ENCODE measurements at places on chromosomes 1 and 21.
A peak's percentile ranks its signal among the peaks of the same experiment; 100 is the strongest.

DNA sequence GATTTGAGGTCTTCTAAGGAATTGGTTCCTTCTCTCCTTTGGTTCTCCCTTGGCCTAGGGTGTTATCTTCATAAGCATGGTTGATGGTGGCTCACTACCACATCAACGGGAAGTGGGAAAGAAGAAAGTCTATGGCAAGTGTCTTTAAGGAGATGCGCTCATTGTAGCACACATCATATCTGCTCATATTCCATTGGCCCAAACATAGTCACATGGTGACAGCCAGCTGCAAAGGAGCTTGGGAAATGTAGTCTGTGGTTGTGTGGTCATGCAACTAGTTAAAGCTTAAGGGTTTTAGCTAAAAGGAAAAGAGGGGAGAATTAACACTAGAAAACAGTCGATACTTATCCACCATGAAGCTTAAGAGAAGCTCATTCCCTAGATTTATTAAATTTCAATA lies 11.4 kb upstream of the MRPS6 start:
- DNase-seq: no peak

- no peak for DNase-seq
These were observed 8.9 kb upstream of the LEMD1 start for GRCh38 chr1:205430696-205431305.

- DNase-seq: no peak
These were observed 109.8 kb downstream of the PBX1 start for GRCh38 chr1:164668491-164669400.

DNA sequence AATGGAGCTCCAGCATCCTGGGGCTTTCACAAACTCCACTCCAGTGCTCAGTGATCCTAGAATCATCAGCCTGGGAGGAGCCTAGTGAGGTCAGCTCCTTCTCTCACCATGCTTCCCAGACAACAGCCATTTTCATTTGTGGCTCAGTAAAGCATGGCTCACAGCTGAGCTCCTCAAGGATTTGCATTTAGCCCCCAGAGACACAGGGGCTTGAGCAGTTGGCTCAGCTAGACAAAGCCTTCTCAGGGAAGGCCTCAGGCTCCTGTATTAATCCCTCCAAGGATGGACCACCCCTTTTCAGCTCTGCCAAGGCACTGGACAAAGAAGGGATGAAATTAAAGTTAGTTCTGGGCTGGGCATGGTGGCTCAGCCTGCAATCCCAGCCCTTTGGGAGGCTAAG lies 39.5 kb downstream of the ERI3 start:
- no peak for DNase-seq

DNA sequence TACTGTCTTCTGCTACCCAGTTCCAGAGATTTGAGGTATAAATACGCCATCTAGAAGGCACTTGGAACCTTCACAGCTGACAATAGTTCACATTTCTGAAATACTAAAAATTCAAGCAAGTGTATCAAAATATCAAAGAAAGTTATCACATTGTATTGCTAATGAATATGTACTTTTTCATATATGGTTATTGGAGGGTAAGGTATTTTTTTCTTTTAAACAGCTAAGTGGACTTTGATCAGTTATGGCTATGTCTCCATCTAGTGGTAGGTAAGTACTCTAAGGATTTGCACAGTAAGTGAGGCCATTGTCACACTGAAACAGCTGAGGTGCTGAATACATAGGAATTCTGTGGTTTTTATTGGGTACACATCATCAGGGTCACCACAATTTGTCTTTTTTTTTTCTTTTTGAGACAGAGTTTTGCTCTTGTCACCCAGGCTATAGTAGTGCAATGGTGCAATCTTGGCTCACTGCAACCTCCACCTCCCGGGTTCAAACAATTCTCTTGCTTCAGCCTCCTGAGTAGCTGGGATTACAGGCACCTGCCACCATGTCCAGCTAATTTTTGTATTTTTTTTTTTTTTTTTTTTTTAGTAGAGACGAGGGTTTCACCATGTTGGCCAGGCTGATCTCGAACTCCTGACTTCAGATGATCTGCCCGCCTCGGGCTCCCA lies 49.1 kb upstream of the CR2 start:
- peak; percentile 72 for DNase-seq

DNA sequence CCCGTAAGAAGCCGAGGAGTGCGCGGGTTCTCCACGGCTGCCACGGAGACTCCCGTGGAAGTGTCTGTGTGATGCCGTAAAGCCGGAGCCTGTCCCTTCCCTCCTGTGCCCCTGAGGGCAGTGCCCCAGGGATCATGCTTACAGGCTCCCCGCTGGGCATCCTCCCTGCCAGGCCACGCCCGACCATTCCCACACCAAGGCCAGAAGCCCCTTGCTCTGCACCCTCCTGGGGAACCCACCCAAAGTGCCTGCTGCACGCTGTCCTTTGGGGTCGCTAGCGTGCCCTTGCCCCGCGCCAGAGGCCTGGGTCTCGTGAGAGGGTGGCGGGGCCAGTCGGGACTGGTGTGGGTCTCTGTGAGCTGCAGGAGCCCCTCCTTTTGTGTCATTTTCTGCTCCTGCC lies 228.5 kb upstream of the C1orf174 start:
- no peak for DNase-seq

DNA sequence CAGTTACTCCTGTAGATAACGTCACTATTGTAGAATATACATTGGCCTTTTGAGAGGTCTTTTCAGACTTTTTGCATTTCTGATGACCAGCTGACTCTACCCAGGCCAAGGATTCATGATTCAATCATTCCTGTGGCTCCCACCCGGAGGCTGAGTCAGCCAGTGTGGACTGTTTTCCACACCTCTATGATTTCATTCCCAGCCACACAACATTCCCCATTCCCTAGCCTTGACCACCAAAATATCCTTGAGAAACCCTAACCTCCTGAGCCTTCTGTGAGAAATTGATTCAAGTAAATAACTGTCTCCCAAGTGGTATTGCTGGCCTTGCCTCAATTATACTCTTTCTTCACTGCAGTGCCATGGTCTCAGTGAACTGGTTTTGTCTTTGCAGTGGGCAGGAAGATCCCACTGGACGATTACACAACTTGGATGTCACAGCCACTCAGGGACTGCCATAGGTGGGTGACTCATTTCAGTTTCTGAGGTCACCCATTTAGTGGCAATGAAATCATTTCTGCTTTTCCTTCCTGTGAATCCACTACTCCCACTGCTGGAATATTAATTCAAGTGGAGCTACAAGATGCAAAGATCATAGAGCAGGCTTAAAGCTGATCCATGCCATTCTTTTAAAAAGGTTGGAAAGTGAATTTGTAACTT lies 518.6 kb upstream of the ZP4 start:
- no peak for DNase-seq

- DNase-seq: no peak
These were observed 110.5 kb downstream of the GLIS1 start for GRCh38 chr1:53628286-53628955.

DNA sequence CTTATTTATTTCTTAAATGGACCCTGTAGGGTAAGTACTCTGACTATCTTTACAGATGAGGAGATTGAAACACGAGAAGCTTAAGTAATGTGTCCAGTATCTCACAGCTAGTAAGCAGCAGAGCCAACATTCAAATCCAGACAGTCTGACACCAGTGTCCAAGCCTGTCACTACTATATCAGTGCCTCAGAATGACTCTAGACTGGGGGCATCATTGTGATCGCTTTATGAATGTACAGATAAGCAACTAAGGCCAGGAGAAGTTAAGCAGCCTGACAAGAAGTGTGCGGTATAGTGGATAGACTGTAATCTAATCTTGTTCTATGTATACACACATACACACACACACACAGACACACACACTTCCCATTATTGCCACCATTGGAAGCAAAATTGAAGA lies 158.7 kb downstream of the NTNG1 start:
- DNase-seq: no peak

DNA sequence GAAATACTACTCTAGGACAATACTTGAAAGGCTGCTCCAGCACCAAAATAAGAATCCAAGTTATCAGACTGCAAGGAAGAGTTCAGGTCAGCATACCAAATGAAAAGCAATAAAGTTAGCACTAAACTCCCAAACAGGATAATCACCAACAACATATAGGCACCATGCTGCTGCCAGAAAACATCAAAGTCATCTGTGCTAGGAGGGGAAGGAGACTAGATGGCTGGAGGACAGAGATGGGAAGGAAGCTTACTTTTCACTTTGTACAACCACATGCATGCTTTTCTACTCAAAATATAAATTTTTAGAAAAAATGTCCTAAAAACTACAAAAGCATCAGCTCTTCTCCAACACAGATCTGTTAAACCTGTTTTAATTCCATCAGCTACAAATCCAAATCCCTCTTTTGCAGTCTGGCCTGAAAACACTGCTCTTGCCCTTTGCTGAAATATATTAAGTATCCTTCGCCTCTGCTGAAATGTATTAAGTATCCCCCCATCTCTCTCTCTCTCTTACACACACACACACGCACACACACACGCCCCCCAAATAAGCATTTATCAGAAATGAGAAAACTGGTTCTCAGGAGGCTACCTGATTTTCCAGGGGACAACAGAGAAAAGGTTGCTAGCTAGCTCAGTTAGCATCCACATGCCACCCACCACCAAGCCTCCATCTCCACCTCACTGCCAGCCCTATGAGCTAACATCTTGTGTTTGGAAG lies 1.5 kb downstream of the GATAD2B start:
- DNase-seq: no peak

- DNase-seq: no peak
These were observed 90.8 kb upstream of the TNFSF4 start for GRCh38 chr1:173297798-173298391.

GRCh38 chr1:182715531-182715930 lies 31.1 kb upstream of the RGS8 start:
- DNase-seq: no peak

DNA sequence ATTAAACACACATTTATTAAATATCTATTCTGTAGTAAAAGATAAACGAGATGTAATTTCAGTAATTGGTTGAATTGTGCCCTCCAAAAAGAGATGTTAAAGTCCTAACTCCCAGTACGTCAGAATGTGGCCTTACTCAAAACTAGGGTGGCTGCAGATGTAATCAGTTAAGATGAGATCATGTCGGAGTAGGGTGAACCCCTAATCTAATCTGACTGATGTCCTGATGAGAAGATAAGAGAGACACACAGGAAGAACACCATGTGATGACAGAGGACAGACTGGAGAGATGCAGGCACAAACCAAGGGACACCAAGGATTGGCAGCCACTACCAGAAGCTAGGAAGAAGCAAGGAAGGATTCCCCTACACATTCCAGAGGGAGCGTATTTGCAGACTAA lies 104.1 kb downstream of the SLC25A24 start:
- no peak for DNase-seq

DNA sequence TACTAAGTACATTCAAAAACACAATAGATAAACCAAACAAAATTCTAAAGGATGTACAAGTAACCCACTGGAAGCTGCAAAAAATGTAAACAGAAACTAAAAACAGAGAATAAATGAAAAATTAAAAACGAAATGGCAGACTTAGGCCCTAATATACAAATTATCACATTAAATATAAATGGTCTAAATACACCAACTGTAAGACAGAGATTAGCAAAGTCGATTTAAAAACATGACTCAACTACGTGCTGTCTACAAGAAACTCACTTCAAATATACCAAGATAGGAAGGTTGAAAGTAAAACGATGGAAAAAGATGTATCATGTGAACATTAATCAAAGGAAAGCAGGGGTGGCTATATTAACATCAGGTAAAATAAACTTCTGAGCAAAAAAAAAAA lies 23.1 kb downstream of the SLC19A1 start:
- no peak for DNase-seq

DNA sequence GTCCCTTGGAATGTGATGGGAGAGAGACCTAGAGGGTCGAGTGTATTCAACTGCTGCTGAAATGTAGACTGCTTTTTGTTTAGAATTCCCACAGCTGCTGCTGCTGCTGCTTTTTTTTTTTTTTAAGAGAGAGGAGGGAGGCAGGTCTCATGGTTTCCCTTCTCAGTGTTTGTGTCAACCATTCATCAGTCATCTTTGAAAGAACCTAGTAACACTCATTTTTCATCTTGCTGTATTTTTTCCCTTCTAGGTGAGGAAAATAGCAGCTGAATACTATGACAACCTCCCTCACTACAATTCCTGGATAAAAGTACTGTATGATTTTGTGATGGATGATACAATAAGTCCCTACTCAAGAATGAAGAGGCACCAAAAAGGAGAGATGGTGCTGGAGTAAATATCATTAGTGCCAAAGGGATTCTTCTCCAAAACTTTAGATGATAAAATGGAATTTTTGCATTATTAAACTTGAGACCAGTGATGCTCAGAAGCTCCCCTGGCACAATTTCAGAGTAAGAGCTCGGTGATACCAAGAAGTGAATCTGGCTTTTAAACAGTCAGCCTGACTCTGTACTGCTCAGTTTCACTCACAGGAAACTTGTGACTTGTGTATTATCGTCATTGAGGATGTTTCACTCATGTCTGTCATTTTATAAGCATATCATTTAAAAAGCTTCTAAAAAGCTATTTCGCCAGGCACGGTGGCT lies 9.2 kb downstream of the DEGS1 start:
- no peak for DNase-seq

- DNase-seq: no peak
These were observed 445.3 kb downstream of the ADGRL2 start for GRCh38 chr1:82246050-82246449.

DNA sequence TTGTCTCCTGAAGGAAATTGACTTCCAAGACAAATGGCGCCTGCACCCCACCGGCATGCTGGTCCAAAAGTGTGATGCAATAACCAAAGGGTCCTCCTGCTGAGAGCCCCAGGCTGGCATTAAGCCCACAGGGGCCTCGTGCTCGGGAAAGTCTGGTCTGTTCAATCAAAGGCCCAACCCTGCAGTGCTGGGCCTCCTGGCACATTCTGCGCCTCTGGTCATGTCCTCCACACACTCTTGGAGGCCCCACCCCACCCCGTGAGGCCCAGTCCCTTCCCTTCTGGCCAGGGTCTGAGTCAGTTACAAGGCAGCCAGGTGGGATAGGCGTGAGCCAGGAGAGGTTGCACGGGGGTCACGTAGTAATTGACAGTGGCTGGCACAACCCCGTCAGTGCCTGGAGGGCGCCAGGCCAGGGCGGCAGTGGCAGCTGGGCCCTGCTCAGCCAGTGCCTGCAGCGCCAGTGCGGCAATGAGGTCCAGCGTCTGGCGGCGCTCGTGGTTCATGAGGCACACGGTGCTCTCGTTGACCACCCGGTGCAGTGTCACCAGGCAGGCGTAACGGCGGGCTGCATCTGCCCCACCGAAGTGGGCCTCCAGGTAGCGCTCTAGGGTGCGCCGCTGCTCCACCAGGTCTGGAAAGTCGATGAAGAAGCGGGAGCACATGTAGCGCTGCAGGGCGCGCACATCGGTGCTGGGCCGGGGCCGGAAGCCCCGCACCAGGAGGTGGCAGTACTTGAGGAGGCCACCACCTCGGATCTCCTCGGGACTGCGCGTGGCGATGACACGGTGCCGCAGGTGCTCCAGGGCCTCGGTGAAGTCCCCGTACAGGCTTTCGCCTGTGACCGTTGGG lies 6.8 kb downstream of the TENT5B start:
- DNase-seq: no peak

- DNase-seq: peak; percentile 76
These were observed 491.6 kb upstream of the C1orf87 start for GRCh38 chr1:60564916-60565750.

GRCh38 chr1:168617974-168618750 lies 41.8 kb downstream of the XCL1 start:
- DNase-seq: no peak
